ENCODE measurements at places on chromosomes 6 and 20.

DNA sequence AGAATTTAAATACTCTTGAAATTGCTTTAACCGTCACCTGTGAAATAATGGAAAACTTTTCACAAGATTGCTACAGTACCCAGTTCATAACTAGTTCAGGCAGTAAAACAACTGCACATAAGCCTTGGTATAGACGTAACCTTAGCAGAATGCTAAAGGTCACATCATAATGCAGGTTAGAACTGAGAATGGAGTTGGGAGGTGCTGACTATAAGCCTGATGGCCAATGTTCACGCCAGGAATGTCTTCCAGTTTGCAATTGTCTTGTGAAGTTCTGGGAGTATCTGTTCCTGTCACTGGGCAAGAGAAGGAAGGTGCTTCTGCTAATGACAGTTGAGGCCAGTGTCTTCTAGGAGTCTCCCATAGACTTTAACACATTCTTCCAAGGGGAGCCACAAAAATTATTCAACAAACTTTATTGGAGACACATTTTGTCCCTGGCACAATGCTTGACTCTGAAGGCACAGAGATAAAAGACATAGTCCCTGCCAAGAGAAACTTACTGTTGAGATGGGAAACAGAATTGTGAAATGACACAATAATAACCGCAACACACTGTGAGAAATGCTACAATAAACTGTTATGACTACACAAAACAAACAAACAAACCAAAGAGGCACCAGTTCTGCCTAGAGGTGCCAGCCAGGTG lies 24.6 kb upstream of the CEP162 start:
- no peak for DNase-seq

GRCh38 chr20:50519036-50519762 lies 9.0 kb downstream of the PTPN1 start:
- DNase-seq, result no peak

GRCh38 chr20:50450881-50451752 lies 59.1 kb upstream of the PTPN1 start:
- no peak for DNase-seq

DNA sequence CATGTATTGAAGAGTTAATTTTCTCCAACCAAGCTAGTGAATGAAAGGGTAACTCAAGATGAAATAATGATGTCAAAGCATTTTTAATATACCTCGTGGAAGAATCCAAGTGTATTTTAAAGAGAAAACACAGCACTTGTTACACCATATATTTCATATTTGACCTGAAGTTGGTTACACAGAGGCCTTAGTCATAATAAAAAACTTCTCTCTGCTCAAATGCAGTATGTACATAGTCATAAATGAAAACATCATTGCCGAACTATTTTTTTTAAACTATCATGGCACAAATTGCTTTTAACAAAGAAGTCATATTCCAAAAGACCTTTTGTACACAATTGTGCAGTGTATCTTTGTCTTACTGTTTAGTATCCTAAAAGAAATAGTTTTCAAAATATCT lies 43.0 kb downstream of the BACH2 start:
- DNase-seq, result no peak

- no peak for DNase-seq
Measured at GRCh38 chr6:157436219-157436943, 55.4 kb downstream of the ZDHHC14 start.

DNA sequence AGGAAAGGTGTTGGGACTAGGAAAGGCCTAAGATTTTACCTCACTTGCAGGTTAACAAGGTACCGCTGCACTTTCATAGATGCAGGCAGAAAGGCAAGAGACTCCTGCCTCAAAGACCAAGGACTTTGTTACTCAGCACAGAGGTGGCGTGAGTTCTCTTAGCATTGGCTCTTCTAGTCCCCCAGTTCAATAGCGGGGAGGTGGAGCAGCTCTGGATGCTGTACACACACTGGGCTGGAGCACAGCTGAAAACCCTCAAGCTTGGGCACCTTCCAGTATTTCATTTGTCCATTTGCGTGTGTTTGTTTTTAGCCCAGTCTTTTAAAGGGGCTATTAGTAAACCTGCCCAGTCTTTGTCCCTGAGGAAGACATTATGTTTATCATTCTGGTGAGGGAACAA lies 345.2 kb downstream of the FARS2 start:
- no peak for DNase-seq

- DNase-seq, result no peak
Measured at GRCh38 chr20:33163856-33164762, 3.9 kb upstream of the BPIFA2 start.

GRCh38 chr6:16600026-16600425 lies 161.2 kb downstream of the ATXN1 start:
- DNase-seq, result no peak

DNA sequence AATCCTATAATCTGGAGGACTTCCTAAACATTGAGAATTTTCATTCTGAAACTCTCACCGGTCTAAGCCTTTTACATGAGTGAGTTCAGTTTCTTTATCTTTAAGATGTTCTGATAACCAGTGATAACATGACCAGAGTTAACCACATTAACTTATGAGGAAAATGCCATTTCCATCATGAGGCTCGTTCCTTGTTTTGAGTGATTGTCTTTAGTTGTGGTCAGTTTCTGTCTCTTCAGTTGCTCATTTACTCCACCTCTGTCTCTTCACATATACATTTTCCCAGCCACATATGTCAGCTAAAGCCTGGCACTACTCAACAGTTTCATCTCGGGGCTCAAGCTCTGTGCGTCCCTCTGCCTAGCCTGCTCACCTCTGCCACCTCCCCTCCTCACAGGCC lies 70.4 kb downstream of the JAG1 start:
- no peak for DNase-seq

GRCh38 chr6:170293341-170294231 lies 2.7 kb upstream of the DLL1 start:
- no peak for DNase-seq

- DNase-seq, result no peak
Measured at GRCh38 chr20:17612992-17613327, 43.1 kb downstream of the DSTN start.

GRCh38 chr20:8631271-8631670 lies 437.6 kb upstream of the PLCB4 start:
- DNase-seq, result no peak

- no peak for DNase-seq
Measured at GRCh38 chr6:42333612-42334011, 116.0 kb upstream of the MRPS10 start.

- DNase-seq, result no peak
Measured at GRCh38 chr6:87333033-87333432, 4.0 kb upstream of the GJB7 start.

DNA sequence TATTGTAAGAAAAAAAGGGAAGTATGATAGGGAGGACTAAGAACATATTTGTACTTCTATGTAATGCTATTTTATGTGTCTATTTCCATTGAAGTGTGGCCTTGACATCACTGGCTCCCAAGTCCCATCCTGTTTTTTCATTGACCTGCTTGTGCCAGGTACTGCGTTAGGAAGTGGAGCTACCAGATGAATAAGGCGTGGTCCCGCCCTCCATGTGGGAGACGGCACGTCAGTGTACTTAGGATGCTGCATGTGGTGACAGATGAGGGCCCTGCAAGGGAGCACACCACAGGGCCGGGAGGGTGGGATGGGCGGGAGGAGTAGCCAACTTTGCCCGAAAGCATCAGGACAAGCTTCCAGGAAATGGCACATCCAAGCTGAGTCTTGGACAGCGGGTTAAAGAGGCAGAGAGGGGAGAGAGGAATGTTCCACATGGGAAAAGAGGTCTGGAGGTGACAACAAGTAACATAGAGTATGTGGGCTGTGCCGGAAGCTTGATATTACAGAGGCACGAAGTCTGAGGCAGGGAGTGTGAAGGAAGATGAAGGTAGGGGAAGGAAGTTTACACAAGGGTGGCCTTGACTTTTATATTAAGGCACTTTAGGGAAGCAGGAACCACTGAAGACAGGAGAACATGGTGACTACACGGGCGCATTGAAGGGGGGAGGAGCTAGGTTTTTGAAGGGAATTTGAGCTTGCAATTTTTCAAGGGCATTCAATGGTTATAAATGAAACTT lies 140.6 kb downstream of the MTHFD1L start:
- no peak for DNase-seq

GRCh38 chr6:46191961-46192360 lies 21.2 kb upstream of the ENPP5 start:
- no peak for DNase-seq

- DNase-seq, result no peak
Measured at GRCh38 chr6:43900916-43901732, 131.1 kb downstream of the VEGFA start.

DNA sequence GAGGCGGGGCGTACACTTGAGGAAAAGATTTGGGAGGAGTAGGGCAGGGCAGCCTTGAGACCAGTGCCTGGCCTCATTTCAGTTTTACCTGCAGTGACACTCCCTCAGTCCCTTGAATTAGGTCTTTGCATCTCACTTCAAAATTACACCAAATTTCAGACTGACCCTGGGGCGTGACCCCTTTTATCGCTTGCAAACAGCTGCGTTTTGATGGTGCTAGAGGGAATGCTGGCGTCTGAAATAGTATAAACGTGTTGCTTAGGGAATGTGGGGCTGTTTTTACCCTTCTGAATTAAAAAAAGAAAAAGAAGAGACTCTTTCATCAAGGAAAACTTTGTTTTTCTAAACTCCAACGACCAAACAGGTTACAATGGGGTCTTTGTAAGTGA lies 21.0 kb downstream of the COL9A1 start:
- no peak for DNase-seq

GRCh38 chr6:42468273-42468672 lies 16.5 kb upstream of the TRERF1 start:
- DNase-seq, result no peak

DNA sequence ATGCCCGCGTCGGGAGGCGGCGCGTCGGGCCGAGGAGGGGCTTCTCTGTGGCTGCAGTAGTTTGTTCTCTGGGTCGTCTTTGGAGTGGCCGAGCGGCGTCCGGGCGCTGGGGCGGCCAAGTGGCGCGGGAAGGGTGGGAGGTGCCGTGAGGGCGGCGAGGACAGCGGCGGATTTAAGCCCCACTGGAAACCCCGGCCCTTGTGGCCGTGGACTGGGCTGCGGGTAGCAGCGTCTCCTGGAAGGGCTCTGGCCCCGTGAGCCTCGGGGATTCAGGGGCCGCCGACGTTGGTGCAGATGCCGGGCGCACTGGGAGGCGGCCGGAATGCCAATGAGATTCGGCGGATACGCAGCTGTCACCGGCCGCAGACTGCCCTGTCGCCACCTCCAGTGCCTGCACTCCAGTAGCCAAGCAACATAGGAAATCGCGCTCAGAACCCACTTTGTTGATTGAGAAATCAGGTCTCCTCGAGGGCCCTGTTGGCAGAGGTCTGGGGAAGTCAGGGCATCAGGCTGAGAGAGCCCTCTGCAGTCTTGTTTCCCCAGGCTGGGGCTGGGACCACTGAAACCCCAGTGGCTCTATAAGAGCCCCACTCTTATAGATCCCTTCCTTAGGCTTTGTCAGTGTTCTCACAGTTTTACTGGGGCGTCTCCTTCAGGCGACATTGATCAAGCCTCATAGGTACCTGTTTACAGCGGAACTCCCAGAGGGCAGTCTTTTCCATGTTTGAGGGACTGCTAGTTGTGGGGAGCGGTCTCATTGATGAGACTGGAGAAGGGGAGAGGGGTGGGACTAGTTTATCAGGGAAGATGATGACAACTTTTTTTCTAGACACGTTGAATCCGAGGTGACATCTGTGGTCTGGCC lies 642 bp downstream of the GZF1 start:
- DNase-seq, result no peak

Data from NCI-H1417 treated with DMSO at 0.1 percent for 48 hours (cell line).